Left hindlimb (tissue), 1 donor: ENCODE measurements at places on chromosomes 2 and 18.

- peak; percentile 60 for DNase-seq
Measured at GRCh38 chr2:26144953-26145680, 27.8 kb upstream of the GAREM2 start.

DNA sequence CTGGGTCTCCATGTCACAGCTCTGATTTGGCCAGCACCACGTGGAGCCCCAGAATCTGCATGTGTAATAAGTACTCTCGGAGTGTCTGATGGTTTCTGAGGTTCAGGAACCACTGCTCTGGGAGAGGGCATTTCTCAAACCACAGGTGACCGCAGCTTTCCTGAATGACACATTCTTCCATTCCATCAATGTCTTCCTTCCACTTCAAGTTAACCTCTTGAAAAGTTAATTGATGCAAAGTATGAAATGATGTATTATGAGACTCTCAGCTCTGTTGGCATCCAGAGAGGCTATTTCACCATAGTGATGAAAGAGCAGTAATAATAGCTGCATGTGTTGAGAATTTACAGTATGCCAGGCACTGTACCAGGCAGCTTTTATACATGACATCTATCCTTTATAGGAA is 61.3 kb upstream of the CRIM1 start:
- no peak for DNase-seq

DNA sequence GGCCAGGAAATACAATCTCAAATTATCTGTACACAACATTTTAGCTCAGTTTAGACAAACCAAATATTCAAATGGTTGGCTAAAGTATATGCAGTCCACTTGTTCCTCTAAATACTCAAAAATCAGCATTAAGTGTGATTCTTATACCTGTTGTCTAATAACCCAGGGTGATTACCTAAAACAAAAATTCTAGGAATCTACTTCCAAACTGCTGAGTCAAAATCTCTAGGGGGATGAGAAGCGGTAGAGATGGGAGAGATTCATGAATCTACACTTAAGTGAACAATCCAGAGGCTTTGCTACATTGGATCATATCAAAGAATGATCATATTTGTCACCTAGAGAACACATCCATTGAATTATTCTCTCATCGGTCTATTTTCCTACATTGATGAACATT is 420.9 kb upstream of the PKDCC start:
- DNase-seq, result no peak

- DNase-seq, result no peak
Measured at GRCh38 chr2:124804014-124804940, 779.2 kb downstream of the CNTNAP5 start.

- DNase-seq, result no peak
Measured at GRCh38 chr2:2872713-2873449, 504.7 kb downstream of the EIPR1 start.

DNA sequence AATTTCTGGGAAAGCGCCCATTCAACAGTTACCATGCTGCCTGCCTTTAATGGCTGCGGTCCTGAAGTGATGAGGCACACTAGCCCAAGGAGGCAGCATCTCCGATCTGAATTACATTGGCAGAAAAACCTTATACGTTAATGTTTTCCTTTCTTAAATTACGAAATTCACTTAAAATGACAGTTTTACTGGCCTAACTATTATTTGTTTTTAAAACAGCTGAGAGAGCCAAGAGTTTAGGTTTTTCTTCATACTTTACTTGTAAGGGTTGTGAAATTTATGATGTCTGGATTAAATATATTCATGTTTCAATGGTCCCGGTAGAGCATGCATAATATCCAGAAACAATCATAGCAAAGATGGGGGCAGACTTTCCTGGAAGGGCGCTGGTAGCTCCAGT is 115.2 kb upstream of the REV1 start:
- no peak for DNase-seq

- DNase-seq, result no peak
Measured at GRCh38 chr18:58562146-58562998, 66.5 kb downstream of the ALPK2 start.

- DNase-seq, result no peak
Measured at GRCh38 chr2:173326806-173327205, 27.9 kb upstream of the CDCA7 start.

DNA sequence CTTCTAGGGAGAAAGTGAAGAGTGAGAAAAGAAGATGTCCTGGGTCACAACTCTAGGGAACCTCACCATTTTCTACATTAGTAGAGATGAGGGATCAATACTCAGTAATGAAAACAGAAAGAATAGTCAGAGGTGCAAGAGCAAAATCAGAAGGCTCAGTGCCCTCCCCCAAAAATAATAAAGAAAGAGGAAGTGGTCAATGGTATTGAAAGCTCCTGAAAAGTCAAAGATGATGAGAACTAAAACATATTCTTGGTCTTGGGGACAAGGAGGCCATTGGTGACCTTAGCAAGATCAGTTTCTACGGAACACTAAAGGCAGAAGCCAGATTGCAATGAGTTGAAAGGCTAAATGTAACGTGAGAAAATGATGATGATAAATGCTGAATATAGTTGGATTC is 24.5 kb upstream of the MYO1B start:
- DNase-seq, result no peak

GRCh38 chr2:228801451-228801850 is 469.6 kb downstream of the PID1 start:
- DNase-seq, result no peak

- no peak for DNase-seq
Measured at GRCh38 chr2:20737505-20737904, 70.6 kb downstream of the GDF7 start.

DNA sequence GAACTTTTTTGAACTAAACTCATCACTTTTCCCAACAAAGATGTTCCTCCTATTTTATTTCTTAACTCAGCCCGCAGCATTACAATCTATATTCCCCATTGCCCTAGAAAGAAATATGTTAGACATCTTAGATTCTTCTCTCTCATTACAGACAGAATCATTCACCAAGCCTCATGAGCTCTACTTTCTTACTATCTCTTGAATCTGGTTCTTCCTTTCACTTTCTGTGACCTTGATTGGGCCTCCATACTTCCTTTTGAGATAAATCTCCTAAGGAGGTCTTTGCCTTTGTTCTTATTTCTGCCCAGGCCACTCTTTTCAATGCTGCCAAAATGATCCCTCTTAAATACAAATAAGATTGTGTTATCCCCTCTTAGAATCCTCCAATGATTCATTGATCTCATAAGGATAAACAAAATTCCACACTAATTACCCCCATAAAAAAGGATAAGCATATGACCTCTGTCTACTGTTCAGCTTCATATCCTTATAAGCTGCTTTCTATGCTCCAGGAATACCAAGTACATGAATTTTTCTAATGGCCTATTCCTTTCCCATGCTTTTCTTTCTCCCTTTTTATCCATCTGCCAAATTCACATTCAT is 400.0 kb downstream of the ARHGAP15 start:
- DNase-seq, result no peak

DNA sequence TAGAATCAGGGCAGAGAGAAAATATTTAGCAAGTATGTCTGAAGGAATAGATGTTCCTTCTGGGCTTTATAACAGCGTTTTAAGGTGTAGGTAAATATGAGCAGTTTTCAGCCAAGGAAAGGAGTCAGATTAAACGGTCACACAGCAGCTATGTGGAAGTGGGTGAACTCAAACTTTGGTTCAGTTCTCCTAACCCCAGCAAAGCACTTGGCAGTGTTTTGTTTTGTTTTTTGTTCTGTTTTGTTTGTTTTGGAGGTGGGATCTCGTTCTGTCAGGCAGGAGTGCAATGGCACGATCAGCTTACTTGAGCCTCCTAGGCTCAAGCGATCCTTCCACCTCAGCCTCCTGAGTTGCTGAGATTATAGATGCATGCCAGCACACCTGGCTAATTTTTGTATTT is 24.6 kb downstream of the TANC1 start:
- no peak for DNase-seq

DNA sequence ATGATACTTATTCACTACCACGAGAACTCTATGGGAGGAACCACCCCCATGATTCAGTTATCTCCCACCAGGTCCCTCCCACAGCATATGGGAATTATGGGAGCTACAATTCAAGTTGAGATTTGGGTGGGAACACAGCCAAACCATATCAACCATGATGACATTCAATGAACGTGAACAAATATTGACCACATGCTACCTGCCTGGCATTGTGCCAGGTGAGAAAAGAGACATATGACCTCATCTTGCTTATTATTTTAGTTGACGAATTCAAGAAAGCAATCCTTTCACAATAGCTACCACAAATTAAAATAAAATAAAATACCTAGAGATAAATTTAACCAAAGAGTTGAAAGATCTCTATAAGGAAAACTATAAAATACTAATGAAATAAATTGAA is 286.5 kb upstream of the CRIM1 start:
- DNase-seq, result no peak

DNA sequence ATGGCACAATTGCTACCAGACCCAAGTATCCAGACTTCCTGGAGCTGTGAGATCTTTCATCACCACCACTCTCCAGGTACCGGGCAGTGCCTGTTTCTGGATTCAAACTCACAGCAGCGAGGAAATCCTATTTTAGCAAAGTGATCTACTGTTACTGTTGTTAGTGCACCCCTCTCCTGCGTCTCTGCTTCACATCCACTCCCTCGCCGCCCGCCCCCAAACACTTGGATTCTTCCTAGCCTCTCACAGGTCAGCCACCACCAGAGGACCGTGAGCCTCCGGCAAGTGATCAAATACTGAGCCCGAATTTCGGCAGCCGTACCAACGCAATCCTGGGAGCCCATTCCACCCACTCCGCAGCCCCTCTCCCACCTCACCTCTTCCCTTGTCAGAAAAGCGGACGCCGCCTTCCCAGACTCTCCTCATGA is 519 bp downstream of the METTL4 start:
- peak; percentile 86 for DNase-seq

DNA sequence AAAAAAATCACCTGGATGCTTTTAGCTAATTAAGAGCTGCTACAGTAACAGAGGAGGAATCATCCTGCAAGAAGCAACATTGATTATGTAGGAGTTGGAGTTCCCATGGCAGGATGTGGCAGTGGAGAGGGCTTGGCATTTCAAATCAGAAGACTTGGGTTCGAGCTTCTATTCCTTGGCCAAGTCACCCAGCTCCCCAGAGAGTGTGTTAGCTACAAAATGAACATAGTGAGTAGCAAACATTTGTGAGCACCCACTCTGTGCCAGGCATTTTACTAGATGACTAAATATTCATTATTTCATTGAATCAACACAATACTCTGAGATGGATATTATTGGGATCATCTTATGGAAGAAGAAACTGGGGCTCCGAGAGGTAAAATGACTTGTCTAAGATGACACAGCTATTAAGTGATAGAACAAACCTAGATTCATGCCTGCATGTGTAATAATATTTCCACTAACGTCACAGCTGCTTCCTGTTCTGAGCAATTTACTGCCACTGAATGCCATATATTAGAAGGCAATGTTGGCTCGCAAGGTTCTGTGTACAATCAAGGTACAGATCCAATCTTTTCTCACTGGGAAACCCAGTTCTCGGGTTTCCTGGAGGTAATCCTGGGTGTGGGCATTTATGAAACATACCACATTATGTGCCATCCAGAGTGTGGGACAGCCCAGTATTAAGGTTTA is 18.0 kb downstream of the NTSR2 start:
- no peak for DNase-seq

DNA sequence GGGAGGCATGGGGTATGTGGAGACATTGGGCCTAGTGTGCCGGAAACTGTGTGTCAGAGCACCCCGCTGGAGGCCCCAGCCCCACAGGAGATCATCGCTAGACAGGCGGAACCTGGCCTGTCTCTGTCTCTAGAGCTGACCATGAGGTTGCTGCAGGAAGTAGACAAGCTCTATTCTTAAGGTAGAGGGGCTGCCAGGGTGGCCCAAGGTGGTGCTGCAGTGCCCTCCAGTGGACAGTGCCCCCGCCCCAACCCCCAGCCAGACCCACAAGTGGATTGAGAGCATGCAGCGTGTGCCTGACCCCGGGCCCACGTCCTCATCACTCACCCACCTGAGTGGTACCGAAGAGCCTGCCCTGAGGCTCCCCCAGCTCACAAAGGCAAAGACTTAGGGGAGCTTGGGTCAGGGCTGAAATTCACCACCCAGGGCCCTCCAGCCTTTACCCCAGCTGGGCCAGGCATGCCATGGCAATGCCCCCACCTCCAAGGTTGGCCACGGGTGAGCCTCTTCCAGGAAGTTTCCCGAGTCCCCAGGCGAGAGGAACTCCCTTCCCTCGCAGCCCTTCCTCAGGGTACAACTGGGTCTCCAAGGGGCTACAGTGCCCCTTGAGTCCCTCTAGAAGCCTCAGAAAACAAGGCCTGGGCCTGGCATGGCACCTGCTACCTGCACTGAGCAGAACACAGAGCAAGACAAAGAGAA is 155.0 kb downstream of the TTC32 start:
- peak; percentile 64 for DNase-seq

DNA sequence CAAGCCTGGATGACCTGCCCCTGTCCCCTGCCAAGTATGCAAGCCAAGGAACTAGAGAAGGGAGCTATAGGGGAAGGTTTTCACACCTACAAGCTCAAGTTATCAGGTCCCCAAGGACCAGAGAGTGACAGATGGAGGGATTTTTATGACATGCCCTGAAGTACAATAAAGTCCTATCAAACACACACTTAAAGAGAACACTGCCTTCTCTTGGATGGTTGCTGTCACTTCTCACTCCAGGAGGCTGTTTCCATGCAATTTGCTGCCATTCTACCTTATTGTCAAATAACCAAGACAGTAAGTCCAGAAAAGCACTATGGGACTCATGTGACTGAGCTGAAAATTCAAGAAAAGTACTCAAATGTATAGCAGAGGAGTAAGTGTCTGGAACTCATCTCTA is 76.6 kb upstream of the DDX18 start:
- no peak for DNase-seq

DNA sequence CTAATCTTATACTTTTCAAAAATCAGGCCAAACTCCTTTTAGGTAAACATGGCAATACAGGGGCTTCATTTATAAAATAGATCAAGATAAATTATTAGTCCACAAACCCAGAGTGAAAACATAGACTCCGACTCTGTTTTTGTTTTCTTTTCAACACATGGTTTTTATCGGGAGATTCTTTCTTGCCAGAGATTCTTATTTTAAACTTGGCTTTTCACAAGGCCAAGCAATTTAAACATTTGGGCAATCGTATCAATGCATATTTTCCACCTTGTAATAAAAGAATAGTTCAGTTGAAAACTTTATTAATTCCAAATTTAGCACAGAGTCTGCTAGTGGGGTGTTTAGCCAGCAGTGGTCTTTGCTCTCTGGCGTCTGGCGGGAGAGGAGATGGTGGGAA is 71.9 kb downstream of the SOX11 start:
- no peak for DNase-seq

- no peak for DNase-seq
Measured at GRCh38 chr2:43484323-43484930, 111.4 kb downstream of the THADA start.

GRCh38 chr2:185318271-185318724 is 420.3 kb upstream of the FSIP2 start:
- no peak for DNase-seq

DNA sequence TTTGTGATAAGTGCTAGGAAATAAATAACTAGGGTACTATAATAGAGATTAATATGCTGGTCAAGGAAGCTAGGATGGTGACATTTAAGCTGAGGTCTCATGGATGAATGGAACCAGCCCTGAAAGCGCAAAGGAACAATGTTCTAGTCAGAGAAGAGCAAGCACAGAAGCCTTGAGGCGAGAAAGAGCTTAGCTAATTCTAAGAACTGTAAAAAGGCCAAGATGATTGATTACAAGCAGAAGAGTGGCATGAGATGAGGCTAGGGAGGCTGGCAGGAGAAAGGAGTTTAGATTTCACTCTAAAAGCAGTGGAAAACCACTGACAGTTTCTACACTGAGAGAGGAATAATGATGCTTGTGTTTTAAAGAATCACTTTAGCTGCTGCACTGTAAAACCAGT is 3.4 kb upstream of the YIPF4 start:
- DNase-seq, result no peak

- no peak for DNase-seq
Measured at GRCh38 chr2:232568161-232568560, 17.7 kb downstream of the EIF4E2 start.
